ENCODE measurements at places on chromosomes 4 and X.
A peak's percentile ranks its signal among the peaks of the same experiment; 100 is the strongest.

GRCh38 chr4:185728893-185729292 lies 83.1 kb downstream of the SORBS2 start:
- no peak for DNase-seq

DNA sequence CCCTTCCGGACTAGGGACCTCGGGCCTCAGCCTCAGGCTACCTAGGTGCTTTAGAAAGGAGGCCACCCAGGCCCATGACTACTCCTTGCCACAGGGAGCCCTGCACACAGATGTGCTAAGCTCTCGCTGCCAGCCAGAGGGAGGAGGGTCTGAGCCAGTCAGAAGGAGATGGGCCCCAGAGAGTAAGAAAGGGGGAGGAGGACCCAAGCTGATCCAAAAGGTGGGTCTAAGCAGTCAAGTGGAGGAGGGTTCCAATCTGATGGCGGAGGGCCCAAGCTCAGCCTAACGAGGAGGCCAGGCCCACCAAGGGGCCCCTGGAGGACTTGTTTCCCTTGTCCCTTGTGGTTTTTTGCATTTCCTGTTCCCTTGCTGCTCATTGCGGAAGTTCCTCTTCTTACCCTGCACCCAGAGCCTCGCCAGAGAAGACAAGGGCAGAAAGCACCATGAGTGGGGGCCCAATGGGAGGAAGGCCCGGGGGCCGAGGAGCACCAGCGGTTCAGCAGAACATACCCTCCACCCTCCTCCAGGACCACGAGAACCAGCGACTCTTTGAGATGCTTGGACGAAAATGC lies at the start of gene WAS:
Gene WAS, plus strand, starts transcription at position 389 of the 572 bp plus-strand sequence. Its CDS starts 55 bp downstream, at position 444.
- no peak for DNase-seq

DNA sequence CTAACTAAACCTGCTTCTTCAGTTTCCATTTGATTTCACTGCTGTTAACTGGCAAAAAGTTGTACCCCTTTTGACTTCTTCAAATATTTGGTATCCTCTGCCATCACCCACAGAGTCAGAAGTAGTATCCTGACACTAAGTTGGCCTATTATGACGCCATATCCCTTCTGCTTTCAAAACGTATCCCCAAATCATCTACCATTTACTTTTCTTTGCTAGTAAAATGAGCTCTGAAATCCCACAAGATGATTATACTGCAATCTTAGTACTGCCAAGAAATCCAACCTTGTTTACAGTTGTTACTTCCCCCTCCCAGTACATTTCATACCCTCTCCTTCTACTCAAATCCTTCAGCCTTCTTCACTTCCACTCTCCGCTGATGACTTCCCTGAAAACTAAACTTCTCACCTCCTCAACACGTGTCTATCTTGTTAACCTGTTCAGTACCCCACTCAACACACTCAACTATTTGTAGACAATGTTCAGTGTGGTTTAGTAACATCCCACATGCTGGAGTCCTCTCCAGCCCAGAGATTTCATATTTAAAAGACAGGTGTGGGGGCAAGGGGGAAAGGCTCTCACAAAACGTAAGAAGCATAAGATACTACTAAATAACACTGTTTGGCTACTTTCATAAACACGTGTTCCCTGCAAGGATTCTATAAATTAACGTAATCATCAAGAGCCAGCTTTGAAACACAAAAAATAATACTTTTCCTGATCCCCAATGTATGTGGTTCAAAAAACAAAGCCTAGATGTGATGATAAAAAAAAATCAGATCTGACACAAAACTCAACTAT lies 1.3 kb downstream of the NAF1 start:
- no peak for DNase-seq

DNA sequence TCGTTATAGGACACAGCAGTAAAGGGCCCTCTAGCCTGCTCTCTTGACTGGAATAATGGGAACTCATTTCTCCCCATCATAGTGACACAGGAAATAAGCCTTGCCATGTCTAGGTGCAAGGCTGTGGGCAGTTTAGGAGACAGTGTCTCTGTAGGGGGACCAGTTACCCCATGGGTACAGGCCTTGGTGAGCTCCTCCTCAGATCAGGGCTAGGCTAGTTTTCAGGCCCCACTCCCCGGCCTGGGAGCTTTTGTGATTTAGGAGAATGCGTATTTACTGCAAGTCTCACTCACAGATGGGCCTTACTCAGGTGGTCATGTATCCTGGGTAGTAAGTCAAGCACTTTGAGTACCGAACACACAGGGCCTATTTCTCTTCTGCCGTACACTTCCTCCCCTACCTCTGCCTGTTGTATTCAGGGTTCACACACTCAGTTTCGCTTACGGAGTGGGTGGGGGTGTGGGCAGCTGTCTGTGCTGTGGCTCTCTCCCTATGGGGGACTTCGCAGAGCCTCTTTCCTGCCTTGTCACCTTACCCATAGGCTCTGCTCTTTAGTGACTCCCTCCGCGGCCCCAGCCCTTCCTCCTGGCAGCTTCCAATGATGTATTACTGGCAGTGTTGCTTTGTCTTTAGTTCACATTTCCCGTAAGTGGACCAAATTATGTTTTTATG lies 34.2 kb downstream of the FAM193A start:
- DNase-seq, result no peak

DNA sequence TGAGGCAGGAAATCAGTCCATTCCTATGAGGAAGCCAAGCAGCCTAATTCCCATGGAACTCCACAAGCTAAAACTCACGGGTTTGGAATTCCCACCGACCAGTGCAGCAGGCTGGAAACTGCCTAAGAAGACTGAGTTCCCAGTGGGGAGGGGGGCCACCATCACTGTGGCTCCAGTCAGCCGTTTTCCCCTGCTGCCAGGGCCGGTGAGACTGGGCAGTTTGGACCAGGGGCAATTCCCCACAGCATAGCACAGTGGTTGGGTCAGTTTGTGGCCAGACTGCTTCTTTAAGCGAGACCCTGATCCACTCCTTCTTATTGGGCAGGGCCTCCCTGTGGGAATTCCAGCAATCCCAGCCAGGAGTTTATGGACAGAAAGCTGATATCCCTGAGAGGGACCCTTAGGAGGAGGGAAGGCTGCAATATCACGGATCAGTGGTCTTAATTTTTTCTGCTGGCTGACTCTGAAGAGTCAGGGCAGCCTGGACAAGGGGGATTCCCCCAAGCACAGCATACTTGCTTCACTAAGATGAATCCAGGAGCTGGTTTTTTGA lies 20.7 kb downstream of the PAGE5 start:
- no peak for DNase-seq

GRCh38 chr4:51930557-51930956 lies 87.6 kb downstream of the DCUN1D4 start:
- DNase-seq, result no peak

GRCh38 chrX:151776936-151777335 lies 42.4 kb downstream of the CNGA2 start:
- no peak for DNase-seq

DNA sequence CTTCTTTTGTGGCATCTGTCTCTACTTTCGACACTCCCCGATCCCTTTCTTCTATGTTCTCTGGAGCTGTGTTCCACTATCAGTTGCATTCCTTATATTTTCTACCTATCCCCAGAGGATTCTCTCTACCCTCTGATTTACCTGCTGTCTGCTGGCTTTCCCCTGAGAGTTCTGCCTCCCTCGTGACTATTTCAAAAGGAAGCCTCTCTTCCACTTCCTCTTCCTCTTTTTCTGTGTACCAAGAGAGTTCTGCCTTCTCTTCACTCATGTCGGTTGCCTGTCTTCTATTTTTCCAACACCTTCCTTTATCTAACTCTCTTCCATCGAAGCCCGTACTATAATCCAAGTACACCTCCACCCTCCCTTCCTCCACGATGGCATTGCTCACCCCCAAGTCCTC lies 631.7 kb downstream of the SMARCA1 start:
- DNase-seq, result no peak

GRCh38 chr4:165208221-165208652 lies 876 bp downstream of the KLHL2 start:
- no peak for DNase-seq

DNA sequence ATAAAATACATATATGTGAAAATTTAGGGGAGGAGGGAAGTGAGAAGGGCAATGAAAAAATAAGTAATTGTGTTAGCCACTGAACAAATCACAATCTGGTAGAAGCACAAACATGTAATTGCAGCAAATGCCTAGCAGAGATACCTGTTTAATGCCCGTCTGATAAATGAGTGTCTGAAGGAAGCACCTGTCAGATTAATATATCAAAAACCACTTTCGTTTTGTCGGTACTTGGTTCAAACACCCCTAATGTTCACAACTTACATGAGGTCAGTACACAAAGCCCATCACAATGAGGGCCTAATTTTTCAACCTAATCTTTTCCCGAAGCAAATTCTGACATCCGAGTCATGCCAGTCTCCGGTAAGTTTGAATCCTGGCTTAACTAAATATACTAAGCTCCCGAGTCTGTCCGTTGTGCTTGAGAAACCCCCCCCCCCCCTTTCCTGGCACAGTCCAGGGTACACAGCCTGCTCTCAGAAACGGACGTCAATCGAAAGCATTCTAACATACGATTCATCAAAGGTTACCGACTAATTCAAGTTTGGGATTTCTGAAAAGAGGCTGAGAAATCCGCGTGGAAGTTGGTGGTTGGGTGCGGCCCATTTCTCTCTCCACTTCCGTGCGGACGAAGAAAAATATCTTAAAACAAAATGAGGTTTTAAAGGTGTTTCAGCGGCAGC lies 758 bp downstream of the SDAD1 start:
- no peak for DNase-seq

GRCh38 chr4:104743215-104743653 lies 248.5 kb upstream of the CXXC4 start:
- no peak for DNase-seq

GRCh38 chrX:29531336-29531735 lies 684.0 kb upstream of the MAGEB2 start:
- no peak for DNase-seq

GRCh38 chr4:6245246-6246169 lies 24.1 kb upstream of the WFS1 start:
- DNase-seq, result peak; percentile 74

GRCh38 chrX:78104447-78105176 lies 564 bp downstream of the PGK1 start:
- peak; percentile 22 for DNase-seq

- no peak for DNase-seq
Observed at GRCh38 chr4:206054-206453, 81.8 kb downstream of the ZNF718 start.

Measured in iPS-NIHi11 (cell line).